ENCODE measurements at places on chromosomes 7 and 10.

- no peak for DNase-seq
Measured at GRCh38 chr7:4629287-4629895, 52.7 kb upstream of the FOXK1 start.

- peak; percentile 39 for DNase-seq
Measured at GRCh38 chr7:30974605-30975255, 11.0 kb downstream of the GHRHR start.

GRCh38 chr10:14625765-14626525 is 148.8 kb downstream of the FAM107B start:
- DNase-seq, result no peak

DNA sequence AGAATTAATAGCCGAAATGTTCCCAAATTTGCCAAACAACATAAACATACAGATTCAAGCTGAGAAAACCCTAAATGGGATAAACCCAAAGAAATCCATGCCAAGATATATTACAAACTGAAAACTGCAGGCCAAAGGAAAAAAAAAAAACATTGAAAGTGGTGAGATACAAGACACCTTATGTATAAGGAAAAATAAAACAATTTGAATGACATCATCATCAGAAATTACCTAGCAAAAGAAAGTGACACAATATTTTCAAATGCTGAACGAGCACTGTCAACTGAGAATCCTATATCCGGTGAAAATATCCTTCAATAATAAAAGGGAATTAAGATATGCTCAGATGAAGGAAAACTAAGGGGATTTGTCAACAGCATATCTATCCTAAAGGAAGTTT is 66.5 kb downstream of the PHYHIPL start:
- DNase-seq, result no peak

GRCh38 chr7:2873686-2874551 is 29.8 kb upstream of the GNA12 start:
- peak; percentile 97 for DNase-seq

DNA sequence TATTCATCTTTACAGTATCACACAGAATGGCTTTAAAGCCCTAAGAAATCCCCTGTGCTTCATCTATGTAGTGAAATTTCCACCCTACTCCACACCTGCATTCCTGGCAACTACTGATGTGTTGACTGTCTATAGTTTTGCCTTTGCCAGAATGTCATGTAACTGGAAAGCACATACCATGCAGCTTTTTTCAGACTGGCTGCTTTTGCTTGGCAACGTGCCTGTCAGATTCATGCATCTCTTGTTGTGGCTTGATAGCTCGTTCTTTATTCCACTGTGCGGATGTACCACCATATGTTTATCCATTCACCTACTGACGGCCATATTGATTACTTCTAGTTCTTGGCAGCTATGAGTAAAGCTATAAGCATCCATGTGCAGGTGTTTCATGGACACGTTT is 30.6 kb downstream of the RBM17 start:
- DNase-seq, result no peak

DNA sequence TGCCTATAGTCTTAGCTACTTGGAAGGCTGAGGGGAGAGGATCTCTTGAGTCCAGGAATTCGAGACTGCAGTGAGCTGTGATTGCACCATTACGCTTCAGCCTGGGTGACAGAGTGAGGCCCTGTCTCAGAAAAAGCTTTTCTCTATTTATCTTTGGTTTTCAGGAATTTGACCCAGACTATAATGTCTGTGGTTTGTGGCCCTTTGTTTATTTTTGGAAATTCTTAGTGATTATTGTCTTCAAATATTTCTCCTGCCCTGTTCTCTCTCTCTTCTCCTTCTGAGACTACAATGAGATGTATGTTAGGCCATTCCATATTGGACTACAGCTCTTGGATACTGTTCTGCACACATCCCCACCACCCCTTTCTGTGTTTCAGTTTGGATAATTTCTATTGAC is 4.7 kb downstream of the MUC12 start:
- DNase-seq, result no peak

DNA sequence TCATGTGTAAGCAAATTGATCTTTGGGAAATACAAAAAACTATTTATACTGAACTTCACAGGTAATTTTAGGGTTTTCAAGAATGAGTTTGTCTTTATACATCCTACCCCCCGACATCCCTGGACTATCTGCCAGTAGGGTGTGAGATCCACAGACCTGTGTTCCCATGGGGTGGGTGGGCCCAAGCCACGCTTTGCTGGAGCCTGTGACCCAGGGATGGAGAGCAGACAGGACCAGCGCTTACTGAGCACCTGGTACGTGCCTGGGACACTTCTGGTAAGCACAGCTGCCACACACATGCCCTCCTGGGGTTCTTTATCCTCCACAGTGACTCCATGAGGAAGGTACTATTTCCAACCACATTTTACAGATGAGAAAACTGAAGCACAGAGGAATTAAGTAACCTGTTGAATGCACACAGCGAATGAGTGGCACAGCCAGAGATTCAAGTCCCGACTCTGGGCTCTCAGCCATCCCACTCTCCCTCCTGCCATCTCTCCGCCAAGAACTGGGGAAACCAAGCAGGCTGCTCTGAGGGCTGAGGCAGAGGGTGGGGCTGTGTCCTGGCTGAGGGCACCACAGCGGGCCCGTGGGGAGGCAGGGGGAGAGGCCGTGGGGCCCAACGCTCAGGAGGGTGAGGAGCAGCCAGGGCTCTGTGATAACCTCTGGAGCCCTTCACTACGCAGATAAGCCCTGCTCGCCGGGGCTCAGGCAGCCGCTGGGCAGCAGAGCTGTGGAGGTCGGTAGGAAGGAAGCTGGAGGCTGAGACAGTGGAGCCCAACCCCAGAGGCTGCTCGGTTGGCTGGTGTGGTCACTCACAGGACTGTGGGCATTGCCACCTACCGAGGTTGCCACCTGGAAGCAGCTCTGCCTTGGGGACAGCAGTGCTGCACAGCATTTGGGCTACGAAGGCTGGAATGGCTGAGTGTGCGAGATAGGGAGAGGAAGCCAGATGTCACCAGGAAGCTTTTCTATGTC is 124.2 kb downstream of the ARHGAP22 start:
- no peak for DNase-seq

- no peak for DNase-seq
Measured at GRCh38 chr7:143418681-143419458, 10.2 kb upstream of the EPHA1 start.

DNA sequence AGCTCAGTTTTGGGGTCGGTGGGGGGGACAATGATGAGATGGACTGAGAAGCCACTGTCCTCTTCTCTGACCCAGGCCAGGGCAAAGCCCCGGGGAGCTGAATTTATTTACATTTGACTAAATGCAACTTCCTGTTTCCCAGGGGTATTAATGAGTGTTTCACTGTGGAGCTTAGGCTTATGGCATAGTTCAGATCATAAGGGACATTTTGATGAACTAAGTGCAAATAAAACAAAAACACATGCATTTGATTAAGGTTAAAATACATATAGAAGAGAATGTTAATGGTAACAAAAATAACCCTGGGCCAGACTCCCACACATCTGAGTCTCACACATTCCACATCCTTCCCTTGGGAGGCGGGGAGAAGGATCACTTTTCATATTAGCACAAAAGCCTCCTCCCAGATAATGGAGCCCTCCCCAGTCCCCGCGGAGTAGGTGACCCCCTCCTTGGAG is 320.6 kb downstream of the FRMD4A start:
- peak; percentile 67 for DNase-seq

- no peak for DNase-seq
Measured at GRCh38 chr7:98913026-98913425, 34.7 kb downstream of the TRRAP start.

DNA sequence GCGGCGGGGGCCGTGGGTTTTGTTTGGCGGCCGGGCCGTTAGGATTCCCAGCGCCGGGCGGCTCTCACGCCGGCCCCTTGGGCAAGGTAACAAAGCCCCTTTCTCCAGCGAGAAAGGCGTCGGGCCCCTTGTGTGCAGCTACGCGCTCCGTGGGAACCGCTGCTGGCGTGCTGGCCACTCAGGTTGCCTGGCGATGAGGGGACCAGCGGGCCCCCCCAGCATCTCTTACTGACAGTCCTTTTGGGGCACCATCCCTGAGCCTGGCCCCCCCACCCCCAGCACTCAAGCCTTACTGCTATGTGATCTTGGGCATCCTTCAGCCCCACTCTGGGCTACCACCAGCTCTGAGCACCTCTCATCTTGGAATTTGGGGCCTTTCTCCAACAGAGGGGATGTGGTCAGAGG is 1.8 kb downstream of the LFNG start:
- no peak for DNase-seq

DNA sequence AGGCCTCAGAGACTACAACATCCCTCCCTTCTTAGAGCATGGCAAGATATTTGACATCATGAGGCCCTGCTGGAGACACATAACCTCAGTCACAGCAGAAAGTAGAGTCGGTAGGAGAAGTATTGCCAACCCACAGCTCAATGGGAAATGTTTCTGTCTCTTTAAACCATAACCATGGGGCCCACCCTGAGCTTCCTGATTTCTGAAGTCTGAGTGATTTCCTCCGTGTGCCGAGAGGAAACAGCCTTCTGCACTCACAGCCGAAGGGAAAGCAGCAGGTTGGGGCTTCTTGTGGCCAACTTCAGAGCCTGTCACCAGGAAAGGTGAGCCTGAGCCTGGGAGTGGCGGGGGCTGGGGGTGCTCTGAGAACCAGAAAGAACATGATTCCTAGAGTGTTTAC is at the start of gene GIMAP1:
TSS of gene GIMAP1 (plus strand) at position 246 of the 400 bp plus-strand sequence. CDS start 2,435 bp downstream, outside the sequence.
- no peak for DNase-seq

DNA sequence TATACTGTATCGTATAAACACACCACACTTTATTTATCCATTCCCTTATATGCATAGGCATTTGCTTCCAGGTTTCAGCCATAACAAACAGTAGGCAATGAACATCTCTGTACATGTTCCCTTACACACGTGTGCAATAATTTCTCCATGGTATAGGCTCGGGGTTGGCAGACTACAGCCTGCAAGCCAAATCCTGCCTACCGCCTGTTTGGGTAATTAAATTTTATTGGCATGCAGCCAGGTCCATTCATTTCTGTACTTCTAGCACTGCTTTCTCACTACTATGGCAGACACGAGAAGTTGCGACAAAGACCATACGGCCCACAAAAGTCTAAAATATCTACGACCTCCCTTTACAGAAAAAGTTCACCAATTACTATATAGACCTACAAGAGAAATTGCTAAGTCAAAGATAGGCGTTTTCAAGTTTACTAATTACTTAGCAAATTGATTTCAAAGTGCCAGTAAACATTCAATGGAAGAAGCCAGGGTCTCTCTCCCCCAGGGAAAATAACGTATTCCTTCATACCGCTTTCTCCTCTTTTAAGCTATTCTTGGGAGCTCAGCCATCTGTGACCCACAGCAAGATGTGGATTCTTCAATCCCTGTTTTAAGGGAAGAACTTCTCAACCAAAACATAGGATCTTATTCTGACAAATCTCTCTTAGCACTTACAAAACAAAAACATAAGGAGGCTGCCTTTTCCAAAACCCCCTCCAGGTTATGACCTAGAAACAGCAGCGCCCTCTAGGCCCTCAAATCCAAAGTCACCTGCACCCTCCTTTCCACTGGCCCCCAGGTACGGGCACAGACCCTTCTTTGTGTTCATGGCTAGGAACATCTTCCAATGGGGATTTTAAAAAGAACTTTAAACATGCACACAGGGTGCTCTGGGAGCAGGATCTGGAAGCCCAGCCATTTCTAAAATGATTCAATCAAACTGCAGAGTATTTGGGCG is 100.5 kb downstream of the FGFR2 start:
- DNase-seq, result no peak

DNA sequence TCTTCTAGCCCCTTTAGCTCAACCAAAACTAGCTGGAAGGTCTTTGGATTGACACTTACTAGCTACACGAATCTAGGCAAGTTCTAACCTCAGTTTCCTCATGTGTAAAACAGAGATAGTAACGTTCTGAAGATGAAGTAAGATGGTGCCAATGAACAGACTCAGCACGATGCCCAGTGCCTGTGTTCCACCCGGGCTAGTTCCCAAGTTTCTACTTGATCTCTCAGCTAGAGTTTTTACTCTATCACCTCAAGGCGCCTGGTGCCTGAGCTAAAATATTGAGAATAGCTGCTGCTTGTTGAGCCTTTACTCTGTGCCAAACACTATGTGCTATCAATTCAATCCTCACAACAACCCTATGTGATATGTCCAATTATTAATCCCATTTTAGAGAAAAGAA is 1.4 kb upstream of the PPP1R3C start:
- no peak for DNase-seq

DNA sequence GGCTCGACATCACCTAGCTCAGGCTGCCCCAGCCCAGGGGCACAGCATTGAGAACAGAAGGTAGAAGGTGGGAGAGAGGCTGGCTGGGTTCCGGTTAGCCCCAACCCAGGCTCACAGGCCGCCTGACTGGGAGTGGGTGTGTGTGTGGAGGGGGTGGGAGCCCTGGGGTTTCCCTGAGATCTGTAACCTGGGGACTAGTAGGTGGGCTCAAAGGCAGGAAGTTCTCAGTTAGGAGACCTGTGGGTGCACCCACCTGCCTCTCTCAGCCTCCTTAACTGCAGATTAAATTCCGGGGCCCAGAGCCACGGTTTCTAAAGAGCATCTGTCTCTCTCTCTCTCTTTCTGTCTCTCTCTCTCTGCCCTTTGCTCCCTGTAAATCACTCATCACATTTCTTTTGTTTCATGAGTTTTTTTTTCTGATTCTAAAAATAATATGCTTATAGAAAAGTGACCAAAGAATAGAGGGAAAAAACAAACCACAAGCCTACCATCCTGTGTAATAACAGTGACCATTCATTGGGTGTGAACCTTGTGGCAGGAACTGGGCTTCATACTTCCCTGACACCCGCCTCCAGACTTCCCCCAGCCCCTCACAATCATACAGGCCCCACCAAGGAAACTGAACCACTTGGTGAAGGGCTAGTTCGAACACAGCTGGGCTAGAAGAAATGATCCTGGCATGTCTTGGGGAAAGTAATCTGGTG is 83.4 kb upstream of the SMNDC1 start:
- DNase-seq, result peak; percentile 59

DNA sequence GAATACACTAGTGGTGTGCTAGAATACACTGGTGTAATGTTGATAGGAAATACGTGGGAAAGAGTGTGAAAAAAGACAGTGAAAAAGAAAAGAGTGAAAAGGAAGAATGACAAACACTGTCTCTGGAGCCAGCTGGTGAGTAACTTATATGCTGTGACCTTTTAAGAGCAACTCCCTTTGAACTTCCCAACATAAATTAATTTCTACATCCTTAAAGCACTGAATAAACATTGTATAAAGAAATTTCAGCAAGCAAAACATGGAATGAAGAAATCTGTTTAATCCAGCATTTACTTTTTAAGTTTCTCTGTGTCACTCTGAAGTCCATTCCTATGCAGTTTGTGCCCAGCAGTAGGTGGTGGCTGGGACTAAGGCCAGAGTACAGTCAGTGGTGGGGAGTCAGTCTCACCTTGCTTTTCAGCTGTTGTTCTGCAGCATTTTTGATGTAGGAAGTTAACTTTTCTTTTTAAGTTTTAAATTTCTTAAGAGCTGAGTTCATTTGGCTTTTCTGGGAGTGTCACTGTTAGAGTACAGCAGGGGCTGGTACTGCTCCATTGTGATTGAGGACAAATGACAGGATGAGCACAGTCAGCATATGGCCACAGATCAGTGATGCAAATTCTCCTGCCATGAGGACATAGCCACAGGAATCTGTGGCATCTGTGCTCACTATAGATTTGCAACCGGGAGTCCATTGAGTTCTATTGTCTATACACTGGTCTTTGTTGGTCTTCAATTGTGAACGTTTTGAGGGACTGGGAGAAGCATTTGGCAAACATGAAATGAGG is 321.8 kb downstream of the ZNF248 start:
- peak; percentile 48 for DNase-seq

All from HT1080 (cell line).